ENCODE measurements at places on chromosomes 6 and 20.

DNA sequence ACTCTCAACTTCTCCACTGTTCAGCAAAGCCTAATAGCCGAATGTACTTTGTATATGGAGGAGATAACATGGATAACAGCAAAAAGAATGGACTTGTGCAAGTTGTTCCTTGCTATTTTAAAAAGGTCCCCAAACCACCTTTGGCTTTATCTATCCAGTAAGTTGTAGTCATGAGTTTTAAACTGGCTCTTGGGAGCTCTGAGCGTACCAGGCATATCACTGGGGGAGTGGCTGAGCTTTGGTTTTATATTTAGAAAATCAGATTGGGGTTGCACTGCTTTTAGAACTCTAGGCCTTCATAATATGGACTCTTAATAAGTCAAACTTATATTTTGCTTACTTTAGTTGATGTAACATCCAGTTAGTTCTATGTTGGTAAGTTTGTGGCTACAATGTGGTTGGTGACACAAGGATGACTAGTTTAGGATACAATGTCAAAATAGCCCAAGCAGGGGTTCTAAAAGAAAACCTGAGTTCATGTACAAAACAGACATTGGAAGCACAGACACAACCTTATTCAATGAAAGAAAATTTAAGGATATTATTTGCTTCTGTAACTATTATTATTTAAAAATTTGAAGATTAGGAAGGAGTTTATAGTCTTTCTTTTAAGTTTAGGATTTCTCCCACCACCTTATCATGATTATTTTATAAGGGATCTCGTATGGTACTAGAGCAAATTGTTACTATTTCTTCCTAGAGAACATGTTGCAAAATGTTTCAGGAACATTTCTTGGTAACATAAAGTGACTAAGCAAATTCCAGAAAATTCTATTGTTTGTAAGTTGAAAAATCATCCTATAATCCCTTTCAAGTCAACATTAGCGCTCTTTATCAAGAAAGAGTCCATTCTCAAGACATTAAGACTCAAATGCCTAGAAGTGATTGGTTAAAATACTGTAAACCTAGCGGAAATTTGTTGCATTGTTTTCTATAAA lies 165.8 kb upstream of the SUPT3H start:
- DNase-seq = no peak

DNA sequence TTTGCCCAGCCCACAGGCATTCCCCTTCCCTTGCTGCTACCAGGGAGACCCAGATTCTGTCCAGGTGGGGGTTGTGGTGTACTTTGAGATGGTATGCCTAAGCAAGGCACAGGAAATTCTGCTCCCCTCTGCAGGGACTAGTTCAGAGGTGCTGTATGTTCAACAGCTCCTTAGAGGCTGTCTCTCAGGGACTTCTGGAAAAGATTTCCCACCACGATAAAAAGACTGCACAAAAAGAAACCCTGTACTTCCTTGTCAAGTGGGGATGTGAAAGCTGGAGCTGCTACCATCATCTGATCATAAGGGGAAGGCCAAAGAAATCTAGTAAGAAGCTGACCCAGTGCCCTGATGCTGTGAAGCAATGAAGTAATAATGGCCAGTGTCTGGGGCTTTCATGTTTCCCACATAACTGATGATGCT lies 51.5 kb upstream of the SMIM29 start:
- DNase-seq = no peak

GRCh38 chr6:128600397-128600951 lies 80.1 kb upstream of the PTPRK start:
- no peak for DNase-seq

GRCh38 chr6:376827-377640 lies 14.5 kb upstream of the IRF4 start:
- DNase-seq = no peak

DNA sequence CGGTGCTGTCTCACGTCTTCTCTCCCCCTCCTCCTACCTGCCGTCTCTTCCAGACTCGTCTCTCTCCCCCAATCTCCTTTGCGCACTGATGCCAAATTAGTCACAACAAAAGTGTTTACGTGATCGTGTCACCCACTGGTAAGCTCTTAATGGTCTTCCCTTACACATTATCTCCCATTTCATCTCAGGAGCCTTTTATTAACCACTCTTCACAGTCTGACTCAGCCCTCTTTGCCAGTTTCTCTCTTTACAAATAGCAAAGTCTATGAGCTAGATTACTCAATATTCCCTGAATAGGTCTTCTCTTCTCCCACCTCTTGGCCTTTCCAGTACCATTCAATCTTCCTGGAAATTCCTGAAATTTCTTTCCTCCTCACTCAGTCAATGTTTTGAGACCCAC lies 247.0 kb downstream of the ESR1 start:
- no peak for DNase-seq

DNA sequence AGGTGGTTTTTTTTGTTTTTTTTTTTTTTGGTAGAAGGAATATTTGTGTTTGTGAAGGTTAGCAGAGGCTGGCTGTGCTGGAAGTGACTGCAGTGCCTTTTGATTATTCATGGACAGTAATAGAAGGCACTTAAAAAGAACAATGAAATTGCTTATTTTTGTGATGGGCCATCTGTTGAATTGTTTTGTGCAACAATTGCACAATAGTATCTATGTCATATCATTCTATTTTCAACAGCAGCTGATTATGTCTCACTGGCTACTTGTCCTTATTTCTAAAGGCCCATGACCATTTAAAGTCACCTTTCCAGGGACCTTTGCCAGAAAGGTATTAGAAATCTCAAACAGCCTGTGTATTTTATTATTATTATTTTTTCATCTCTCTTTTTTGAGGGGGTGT lies 70.6 kb downstream of the AFG1L start:
- DNase-seq = no peak

DNA sequence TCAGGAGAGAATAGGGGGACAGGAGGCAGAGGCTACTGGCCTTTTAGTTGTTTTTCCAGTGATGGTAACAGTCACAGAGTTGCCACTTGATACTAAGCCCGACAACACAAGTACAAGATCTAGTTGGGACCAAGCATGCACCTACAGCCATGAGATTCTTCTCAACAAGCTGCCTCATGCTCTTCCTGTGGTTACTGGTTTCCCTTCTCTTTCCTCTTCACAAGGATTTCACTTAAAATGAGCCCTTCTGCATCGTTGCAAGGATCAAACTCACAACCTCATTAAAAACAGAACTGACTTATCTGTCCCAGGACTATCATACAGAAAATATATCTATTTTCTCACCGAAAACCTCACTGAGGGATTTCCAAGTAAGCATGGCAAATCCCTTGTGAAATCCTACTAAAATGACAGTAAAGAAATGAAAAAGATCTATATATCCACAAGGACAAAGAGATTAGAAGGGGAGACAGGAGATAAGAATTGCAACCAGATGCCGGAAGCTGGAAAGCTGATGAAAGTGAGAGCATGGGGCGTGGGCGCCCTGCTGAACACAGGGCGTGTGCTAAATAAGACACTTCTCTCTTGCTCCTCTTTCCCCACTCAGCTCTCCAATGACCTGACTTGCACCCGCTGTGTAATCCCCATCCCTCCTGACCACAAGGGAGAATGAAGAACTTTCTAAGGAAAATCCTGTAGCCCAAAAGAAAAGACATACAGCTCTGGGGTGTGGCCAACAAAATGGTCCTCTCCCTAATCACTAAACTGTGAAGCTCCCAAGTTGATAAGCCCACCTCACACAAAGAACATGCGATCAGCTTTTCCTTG lies 13.4 kb downstream of the MTFR2 start:
- no peak for DNase-seq

- DNase-seq = no peak
These were observed 37.5 kb upstream of the BEND3 start for GRCh38 chr6:107152638-107153430.

- DNase-seq = no peak
These were observed 84.5 kb downstream of the DNAH8 start for GRCh38 chr6:38799529-38800184.

GRCh38 chr20:1204576-1204975 lies 1.3 kb downstream of the C20orf202 start:
- no peak for DNase-seq

DNA sequence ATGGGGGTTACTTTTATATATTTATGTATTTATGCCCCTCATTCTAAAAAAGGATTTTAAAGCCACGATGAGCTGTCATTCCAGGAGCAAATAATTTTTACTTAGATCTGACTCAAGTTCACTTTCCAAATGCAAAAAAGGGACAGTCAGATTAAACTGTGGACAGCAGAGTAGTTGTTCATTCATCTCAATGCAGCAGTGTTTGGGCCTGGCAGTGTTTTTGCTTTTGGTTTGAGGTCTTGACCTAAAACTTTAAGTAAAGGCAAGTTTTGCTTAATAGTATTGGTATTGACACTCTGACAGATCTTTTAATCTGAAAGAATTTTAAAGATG lies 13.9 kb downstream of the JARID2 start:
- no peak for DNase-seq

GRCh38 chr6:108806171-108806570 lies 42.1 kb upstream of the ARMC2 start:
- DNase-seq = no peak

DNA sequence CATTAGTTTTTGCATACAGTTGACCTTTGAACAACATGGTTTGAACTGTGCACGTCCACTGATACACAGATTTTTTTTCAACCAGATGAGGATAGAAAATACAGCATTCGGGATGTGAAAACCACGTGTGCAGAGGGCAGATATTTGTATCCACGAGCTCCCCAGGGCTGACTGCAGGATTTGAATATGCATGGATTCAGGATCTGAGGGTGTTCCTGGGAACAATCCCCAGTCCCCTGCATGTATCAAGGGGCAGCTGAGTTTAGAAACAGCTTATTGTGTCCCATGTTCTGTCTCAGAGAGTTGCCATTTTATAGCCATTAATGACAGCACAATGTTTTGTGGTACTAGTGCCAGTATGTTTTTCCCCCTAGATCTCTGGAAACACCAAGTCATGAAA lies 53.6 kb downstream of the CD164 start:
- DNase-seq = no peak

DNA sequence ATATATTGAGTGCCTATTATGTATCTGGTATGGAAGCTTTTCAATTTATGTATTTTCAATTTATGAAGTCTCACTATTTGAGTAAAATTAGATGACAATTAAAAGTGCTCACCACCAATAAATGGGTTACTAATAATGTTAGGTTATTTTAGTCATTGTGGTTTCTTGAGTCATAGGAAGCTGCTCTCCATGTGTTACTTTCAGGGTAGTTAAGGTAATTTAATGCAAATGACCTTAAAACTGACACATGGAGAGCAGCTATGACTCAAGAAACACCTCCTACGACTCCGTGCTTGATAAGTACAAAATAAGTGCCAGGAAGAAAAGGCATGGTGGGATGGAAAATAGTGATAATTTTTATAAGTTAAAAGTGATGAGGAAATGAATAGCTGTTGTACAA lies 16.5 kb upstream of the TINAG start:
- DNase-seq = no peak

GRCh38 chr6:3077430-3077829 lies 9.1 kb downstream of the RIPK1 start:
- DNase-seq = no peak

DNA sequence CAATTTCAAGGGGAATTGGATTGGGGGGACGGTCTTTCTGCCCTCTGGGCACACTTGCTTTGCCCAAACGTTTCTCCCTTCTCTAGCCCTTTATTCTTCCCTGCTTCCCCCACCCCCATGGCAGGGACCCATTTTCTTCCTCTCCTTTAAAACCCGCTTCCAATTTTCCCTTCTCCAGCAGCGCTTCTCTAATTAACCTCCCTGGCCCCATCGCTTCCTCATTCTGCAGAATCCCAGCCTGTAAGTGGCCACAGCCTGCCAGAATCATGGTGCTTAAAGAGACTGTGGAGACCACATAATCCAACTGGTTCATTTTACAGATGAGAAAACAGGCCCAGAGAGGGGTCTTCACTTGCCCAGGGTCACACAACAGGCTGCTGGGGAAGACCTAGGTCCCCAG lies 61.4 kb downstream of the CPNE5 start:
- no peak for DNase-seq

DNA sequence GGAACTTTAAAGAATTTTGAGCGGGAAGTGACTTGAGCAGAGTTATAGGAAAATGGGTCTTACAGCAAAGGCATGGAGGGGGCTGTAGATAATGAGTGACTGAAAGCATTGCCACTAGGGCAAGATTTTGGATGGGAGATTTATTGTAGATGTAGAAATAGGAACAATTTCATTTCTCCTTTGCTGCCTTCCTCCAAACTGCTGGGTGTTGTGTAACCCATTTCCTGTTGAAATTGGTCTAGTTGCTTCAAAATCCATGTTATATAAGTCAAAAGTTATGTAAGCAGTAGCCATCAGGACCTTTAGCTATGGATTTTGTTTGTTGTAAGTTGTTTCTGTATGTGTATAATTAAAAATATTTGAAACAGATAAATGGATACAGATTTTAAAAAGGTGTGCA lies 11.1 kb downstream of the YWHAB start:
- DNase-seq = no peak
